ENCODE measurements at places on chromosomes 5 and 9. TPM values are rescaled to one million over a fixed set of nuclear protein-coding genes. Genes with fewer than 3 reads are reported as not detected.

The C5orf46 gene
- 1.0 TPM for total RNA-seq

The CNTLN gene
- 3.5 TPM for total RNA-seq

The BTNL8 gene
- not detected for total RNA-seq

The SMIM3 gene
- 24.3 TPM for total RNA-seq

The GRIA1 gene
- not detected for total RNA-seq

The CENPH gene
- 26.3 TPM for total RNA-seq

The CCDC192 gene
- not detected for total RNA-seq

The ACTBL2 gene
- 0.16 TPM for total RNA-seq

The MBLAC2 gene
- 8.0 TPM for total RNA-seq

The MTX3 gene
- 23.0 TPM for total RNA-seq

The WWC1 gene
- 17.8 TPM for total RNA-seq

The PLAC8L1 gene
- total RNA-seq, result not detected

The THBS4 gene
- 0.92 TPM for total RNA-seq

The C9orf153 gene
- total RNA-seq, result 0.33 TPM

The KLHL3 gene
- total RNA-seq, result 3.3 TPM

The SCGB3A2 gene
- total RNA-seq, result not detected

The ANP32B gene
- total RNA-seq, result 8.2 TPM

The TICAM2 gene
- total RNA-seq, result 3.6 TPM

The IFNK gene
- total RNA-seq, result not detected

The TEX48 gene
- not detected for total RNA-seq

The FAM174A gene
- total RNA-seq, result 16.6 TPM

The SLC25A48 gene
- total RNA-seq, result not detected
